ENCODE measurements at places on chromosomes 2 and 18.

DNA sequence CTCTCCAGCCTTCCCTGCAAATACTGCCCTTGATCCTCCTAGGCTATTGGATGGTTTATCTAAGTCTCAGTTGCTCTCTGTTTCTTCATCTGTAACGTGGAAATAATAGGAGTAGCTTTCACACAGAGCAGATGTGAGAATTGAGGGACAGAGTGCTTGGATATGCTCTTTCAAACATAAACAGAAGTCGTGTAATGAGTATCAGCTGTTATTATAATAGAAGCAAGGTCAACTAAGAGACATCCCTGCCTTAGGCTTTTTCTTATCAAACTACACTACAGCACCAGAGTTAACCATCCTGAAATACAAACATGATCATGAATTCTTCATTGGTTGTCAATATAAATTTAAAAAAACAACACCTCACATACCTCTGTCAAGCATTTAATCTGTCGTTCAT, 138.2 kb downstream of the DOK6 start:
- DNase-seq: peak; percentile 9

GRCh38 chr2:74751981-74752851, 81.7 kb upstream of the HK2 start:
- no peak for DNase-seq

DNA sequence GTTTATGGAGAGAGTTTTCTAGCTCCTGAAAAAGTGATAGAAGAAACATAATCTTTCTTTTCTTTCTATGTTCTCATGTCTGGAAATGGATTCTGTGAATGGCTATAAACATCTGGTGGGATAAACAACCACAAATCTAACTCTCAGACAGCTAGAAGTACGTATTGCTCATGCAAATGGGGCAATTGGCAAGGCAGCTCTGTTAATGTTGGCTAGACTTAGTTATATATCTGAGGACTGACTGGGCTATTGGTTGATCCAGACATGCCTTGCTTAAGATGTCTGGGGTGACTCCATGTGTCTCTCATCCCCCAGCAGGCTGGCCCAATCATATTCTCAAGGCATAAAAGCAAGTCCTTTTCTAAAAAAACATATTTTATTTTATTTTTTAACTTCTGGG, 939.2 kb upstream of the NRXN1 start:
- no peak for DNase-seq

- no peak for DNase-seq
Measured at GRCh38 chr2:66561645-66562303, 126.8 kb downstream of the MEIS1 start.

DNA sequence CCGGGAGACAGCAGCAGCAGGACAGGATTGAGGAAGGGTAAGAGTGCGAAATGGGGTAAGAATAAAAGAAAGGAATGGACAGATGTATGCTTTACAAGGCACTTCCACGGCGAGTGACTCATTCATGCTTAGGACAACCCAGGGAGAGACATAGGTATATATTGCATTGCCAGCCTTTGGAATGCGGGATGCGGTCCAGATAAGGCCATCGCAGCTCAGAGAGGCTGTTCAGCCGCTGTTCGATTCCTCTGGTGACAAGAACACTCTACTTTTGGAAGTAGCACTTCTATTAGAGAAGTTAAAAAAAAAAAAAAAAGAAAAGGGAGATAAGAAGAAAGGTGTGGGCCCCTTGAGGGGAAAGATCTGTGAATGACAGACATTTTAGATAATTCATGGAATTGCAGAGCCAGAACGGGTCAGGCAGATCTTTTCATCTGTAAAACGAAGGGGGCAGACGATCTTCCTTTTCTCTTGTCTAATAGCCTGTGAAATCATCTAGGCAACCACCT, 819 bp upstream of the NCOA1 start:
- no peak for DNase-seq

GRCh38 chr2:201127152-201127511, 11.2 kb downstream of the CFLAR start:
- DNase-seq: no peak

DNA sequence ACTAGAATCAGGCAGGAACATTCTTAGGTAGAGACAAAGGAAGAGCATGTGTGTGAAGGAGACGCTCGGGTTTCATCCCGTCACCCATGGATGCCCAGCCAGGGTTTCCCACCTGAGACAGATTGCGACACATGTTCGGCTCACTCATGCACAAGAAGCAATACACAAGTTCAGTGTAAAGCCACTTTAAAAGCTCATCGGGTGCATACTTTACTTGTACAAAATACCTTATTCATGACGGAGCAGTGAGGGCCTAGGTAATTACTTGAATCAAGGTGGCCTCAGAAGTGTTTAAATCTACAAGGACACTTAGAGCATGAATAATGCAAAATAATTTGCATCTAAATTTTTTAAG, 42.0 kb downstream of the ZEB2 start:
- DNase-seq: no peak

GRCh38 chr2:16671760-16672159, 6.1 kb upstream of the CYRIA start:
- no peak for DNase-seq

GRCh38 chr2:19843992-19844515, 57.7 kb downstream of the TTC32 start:
- no peak for DNase-seq

- no peak for DNase-seq
Measured at GRCh38 chr2:207142461-207142860, 23.3 kb downstream of the KLF7 start.

- no peak for DNase-seq
Measured at GRCh38 chr2:217694291-217694690, 308.5 kb downstream of the TNS1 start.

GRCh38 chr2:12303181-12304030, 413.3 kb upstream of the TRIB2 start:
- DNase-seq: no peak

- DNase-seq: no peak
Measured at GRCh38 chr18:59079264-59079663, 60.4 kb upstream of the SEC11C start.

- DNase-seq: peak; percentile 61
Measured at GRCh38 chr2:203814661-203815540, 52.7 kb upstream of the CTLA4 start.

DNA sequence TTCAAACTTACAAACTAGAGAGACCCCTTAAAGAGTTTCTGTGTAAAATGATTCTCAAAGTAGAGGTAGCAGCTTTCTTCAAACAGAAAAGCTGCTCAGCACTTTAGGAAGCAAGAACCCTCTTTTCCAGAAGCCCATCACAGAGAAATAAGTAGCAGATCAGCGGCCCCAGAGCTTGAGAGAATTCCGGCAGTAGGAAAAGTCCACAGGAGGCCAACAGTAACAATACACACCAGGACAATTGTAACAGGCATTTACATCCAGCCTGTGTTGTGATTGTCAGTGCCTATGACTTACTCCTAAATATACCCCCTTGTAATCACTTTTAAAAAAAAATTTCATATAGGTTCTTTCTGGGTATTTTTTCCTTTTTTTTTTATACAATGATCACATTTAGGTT, 161.4 kb upstream of the ACVR2A start:
- no peak for DNase-seq

- DNase-seq: no peak
Measured at GRCh38 chr2:59680863-59681262, 872.6 kb downstream of the BCL11A start.

- DNase-seq: peak; percentile 64
Measured at GRCh38 chr18:59228351-59228750, 8.4 kb downstream of the GRP start.

GRCh38 chr2:171271971-171272436, 111.3 kb upstream of the TLK1 start:
- peak; percentile 80 for DNase-seq

DNA sequence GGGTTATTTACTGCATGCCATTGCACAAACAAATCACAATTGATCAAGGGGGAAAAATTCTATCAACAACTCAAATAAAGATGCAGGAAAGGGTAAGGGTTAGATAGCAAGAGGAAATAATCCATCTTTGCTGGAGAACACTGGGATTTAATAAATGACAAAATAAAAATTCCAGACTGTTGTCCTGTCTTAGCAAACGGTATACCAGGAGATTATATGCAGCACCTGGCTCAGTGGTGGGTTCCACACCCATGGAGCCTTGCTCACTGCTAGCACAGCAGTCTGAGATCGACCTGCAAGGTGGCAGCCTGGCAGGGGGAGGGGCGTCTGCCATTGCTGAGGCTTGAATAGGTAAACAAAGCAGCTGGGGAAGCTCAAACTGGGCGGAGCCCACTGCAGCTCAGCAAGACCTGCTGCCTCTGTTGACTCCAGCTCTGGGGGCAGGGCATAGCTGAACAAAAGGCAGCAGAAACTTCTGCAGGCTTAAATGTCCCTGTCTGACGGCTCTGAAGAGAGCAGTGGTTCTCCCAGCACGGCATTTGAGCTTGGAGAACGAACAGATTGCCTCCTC, 296.5 kb upstream of the THSD7B start:
- no peak for DNase-seq

GRCh38 chr2:15969214-15969613, 28.9 kb downstream of the MYCN start:
- no peak for DNase-seq

DNA sequence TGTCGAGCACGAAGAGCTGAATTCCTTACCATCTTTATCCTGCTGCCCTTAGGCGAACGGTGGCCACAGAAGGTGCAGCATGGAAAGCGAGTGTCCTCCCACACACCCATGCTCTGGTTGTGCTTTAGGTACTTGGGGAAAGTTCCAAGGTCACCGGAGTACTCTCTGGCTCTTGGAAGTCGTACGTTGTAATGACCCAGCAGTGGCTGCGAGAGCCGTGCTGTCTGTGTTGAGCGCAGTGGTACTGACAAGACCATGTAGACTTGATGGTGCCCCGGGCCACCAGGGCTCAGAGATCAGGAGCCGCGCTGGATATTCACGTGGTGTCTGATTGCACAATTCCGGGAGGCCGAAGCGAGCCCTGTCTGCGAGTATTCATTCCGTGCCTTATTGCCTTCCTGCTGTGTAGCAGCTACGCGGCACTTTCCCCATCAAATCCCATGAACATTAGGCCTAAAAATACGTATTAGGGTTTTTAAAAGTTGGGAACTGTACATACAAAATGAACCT, 222.0 kb downstream of the ZNF516 start:
- DNase-seq: no peak

DNA sequence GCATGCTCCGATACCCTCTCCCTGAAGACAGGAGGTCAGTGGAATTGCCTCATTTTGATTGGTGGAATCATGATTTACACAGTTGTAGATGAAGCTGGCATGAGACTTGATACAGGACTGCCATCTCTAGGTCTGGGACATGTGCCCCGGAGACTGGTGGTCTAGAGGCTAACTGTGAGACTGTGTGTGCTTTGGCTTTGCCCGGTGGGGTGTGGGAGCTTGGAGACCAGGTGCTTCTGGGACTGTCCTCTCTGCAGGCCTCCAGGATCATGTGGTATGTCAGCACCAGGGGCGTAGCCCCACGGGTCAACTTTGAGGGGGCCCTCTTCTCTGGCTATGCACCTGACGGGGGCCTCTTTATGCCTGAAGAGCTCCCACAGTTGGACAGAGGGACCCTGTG, 2.7 kb downstream of the THNSL2 start:
- DNase-seq: no peak

- DNase-seq: no peak
Measured at GRCh38 chr2:144097440-144098225, 422.3 kb downstream of the ZEB2 start.

DNA sequence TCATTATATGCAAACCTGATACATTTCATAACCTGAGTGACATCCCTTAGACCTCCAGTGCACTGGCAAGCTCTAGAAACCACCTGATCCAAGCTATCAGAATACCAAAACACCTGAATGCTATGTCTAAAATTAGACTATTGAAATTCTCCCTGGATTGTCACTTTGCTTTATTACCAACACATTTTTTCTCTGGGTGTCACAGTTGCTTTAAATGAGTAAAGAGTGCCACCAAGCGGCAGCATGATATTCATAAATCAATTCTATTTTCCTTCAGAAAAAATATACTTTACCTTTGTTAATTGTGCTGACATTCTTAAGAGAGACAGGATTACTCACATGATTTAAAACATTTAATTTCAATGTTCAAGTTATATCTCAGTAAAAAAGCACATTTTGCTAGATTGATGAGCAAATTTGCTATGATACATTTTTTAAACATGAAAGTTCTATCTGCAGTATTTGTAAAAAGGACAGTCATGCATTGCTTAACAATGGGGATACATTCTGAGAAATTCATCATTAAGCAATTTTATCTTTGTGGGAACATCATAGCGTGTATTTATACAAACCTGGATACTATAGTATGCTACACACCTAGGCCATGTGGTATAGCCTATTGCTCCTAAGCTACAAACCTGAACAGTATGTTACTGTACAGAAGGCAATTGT, 338.4 kb upstream of the SLC39A10 start:
- DNase-seq: no peak

Data from GM04504 (cell line).